ENCODE measurements at places on chromosomes 3 and 15.

DNA sequence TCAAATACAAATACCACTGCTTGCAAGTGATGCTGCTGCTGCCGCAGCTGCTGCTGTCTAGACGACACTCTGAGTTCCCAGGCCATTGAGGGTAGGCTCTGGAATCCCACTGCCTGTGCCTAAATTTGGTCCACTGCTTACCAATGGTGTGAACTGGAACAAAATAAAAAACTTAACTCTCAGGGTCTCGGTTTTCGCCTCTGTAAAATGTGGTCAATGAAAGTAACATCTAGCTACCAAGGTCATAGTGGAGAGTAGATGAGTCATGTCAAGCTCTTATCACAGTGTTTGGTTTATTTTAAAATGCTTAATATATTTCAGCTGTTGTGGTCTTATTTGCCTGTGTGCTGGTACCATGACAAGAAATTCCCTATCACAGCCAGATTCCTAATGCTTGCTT lies 299.3 kb downstream of the CLSTN2 start:
- DNase-seq = no peak

DNA sequence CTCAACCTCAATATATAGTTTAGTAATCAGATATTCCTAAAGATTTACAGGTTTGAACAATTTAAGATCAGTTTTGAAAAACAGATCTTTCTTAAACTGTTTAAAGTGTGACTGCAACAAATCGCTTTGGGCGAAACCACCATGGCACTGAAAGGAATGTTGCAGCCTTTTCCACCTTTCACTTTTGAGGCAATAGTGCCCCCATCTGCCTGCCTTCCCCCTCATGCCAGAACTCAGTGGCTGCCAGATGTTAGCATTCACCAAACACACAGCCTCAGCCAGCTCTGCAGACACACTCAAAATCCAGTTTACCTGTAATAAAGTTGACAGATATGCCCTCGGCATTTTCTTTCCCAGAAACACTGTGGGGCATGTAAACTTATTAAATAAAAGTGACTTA lies 3.3 kb downstream of the LYSMD4 start:
- no peak for DNase-seq

DNA sequence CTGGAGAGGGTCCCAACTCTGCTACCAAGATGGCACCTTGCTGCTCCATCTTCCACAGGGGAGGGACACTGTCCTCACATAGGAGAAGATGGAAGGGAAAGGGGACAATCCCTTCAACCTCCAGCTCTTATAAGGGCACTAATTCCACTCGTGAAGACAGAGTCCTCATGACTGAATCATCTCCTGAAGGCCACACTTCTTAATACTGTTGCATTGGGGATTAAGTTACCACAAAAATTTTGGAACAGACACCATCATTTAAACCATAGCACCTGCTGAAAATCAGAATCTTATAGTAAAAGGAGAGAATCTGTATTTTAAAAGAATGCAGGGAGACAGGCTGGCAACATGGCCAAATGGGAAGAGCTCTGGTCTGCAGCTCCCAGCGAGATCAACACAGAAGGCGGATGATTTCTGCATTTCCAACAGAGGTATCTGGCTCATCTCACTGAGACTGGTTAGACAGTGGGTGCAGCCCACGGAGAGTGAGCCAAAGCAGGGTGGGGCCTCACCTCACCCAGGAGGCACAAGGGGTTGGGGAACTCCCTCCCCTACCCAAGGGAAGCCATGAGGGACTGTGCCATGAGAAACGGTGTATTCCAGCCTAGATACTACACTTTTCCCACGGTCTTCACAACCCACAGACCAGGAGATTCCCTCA lies 69.4 kb upstream of the LIPC start:
- no peak for DNase-seq

DNA sequence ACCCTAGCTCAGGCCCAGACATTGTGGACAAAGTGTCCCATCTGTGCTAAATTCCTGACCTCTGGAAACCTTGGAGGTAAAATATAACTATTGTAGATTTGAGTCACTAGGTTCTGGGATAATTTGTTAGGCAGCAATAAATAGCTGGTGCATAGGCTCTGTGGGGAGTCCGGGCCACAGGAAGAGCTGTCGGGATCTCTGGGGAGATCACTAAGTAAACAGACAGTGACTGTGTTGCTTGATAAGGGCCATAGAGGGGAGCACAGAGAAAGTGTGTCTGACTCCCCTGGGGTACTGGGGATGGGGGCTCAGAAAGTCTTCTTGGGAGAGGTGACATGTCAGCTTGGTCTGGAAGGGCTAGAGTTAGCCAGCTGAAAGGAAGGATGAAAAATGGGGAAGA lies 37.7 kb upstream of the MRPS22 start:
- no peak for DNase-seq

DNA sequence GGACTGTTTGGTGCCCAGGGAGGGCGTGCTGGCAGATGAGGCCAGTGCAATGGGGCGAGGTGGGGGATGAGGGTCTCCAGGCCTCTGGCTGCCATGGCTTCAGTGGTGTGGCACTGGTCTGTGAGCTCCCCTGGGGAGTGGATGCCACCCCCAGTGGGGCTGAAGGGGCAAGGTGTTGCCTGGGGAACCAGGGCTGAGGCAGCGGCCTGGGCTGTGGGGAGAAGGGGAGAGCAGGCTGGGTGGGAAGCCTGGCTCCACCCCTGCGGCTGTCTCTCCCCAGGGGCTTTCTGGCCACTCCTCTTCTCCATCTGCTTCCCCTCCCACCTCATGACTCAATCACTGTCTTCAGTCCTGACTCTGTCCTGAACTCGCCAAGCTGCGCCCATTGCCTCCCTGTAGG lies 88.4 kb upstream of the TLE3 start:
- peak; percentile 73 for DNase-seq

Data from NCI-H2171 (cell line).